ENCODE measurements at places on chromosomes 5 and 9.

DNA sequence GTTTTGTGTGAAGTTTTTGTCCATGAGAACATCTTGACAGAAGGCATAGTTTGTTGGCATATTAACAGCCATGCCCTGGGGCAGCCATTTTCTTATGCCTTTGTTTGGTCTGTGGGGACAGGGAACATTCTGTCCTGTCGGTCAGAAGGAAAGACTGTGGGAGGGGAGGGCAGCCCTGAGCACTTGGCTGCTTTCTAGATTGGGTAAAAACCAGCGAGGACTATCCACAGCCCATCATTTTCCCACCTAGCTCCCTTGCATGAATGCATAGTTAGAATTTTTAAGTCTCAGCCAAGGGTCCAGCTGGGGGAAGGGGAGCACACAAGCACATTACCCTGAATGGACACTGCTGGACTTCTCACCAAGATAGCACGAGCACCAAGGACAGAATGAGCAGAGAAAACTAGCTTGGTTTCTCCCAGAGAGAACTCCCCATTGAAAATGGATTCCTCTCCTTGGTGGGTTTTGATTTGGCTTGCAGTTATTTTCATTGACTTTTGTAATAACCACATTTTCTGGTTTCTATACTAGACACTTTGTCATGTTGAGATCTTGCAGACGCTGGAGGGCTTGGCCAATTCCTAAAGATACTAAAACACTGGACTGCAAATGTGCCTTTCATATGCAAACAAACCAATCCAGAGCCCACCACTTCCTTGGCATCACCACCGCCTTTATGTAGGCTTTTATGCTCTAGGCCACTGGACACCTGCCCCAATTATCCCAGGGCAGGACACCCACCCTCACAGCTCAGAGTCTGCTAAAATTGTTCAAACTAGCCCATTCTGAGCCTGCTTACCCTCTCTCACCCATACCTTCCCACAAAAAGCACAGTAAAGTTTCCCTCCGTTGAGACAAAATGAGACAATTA, 129.9 kb downstream of the BOD1 start:
- DNase-seq = no peak

DNA sequence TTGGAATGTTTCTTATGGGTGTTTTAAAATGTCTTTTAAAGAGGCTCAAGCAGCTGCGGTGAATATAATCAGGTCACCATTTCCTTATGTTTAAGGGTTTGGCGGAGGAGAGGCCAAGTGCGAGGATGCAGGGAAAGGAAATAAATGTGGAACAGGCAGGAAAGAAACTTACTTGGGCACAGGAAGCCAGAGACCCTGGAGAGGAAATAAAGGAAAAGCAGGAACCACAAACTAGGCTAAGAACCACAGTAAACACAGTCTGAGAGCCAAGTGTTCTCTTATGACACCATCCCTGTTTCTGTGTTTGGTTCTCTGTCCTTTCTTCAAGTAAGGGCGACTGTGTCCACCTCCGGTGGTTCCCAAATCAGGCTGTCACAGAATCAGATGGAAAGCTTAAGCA, 166.5 kb downstream of the C9orf152 start:
- DNase-seq = no peak

DNA sequence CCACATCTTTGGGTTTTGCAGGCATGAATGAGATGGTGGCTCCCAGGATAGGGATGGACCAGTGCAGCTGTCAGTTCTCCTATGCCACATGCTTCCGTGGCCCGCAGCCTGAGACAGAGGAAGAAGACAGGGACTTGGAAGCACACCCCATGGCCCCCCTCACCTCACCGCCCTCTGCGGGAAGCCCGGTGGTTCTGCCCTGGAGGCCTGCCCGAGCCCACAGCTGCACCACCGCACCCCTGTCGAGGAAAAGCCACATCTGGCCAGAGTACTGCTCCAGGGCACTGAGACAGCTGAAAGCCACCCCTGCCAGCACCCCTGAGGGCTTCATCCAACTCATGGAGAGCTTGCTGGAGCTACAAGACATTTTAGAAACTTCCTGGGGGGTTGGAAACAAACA, 7.6 kb upstream of the TRMT10B start:
- DNase-seq = no peak

- no peak for DNase-seq
Measured at GRCh38 chr5:179187229-179187678, 127.1 kb downstream of the ZNF354C start.

DNA sequence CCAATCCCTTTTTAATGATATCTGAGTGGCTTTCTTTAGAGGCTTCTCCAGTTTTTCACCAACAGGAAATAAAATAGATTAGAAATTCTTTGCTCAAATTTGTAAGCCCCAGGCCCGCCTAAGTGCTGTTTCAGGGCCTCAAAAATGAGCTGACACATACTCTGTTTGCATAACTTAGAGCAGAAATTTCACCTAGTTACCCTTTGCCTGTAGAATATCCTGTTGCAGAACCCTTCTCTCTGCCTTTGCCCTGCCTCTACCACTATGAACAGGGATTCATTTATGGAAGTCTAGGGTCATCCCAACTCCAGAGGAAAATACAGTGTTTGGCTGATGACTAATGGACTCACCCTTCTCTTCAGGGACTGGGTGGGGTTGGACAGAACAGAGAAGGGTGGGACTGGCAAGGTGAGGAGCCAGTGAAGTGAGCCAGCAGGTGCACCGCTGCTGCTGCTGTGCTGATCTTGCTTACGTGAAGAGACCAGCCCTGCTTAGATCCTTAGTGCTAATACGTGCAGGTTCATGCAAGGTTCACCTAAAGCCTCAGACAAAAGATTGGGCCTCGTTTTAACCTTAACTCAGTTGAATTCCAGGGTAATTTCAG, 22.8 kb downstream of the OSTF1 start:
- DNase-seq = no peak

DNA sequence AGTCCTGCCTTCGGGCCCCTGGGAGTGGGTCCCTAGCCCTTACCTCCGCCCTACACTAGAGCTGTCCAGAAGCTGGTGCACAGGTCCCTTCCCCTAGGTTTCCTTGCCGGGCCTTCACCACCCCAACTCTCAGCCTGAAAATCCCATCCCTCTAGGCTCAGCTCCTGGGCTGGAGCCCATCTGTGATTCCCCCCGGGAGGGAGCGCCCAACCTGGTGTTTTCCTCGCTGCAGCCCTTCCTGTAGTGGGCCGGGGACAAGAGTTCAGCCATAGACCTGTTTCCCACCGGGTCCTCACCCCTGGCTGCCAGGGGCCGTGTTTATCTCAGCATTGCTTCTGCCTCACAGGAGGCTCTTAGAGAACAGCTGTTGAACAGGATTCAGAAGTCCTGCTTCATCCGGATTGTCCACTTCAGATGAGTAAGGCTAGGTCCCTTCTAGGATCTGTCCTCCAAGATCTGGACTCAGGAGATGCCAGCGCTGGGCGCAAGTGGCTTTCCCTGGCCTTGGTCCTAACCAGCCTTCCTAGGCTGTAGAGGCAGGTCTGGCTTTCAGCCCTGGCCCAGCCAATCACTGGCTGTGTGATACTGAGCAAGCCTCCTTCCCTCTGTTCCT, 965 bp downstream of the GLIPR2 start:
- DNase-seq = no peak

DNA sequence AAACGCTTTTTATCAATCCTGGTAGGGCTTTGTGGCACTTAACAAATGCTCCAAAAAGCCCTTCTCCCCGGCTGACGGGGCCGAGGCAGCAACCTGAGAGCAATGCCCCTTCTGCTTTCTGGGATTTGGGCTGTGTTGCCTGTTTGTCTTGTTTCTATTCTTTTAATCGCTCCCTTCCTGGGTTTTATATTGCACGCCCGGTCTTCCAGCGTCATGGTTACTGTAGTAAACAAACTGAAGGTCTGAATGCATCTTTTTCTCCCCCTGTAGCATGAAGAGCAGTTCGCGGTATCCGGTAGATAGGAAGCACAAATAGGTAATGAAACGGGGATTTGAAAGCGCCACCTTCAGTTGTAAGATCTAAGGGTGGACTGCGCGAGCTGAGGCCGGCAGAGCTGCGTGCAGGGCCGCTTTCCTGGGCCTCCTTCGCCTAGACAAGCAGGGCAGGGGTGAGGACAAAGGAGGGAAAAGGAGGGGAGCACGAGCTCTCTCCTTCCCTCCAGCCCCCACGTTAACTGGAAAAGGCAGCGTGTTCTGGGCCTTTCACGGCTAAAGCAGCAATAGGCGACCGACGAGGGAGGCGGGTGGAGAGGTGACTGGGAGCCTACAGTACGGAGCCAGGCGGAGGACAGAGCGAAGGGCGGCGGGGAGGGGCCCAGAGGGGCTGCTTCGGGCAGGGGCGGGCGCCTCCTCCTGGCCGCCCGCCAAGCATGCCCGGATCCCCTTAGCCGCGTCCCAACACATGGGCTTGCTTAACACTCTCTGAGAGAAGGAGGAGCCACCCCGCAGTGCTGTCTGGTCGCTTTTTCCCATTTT, 49.3 kb upstream of the ZNF366 start:
- no peak for DNase-seq

DNA sequence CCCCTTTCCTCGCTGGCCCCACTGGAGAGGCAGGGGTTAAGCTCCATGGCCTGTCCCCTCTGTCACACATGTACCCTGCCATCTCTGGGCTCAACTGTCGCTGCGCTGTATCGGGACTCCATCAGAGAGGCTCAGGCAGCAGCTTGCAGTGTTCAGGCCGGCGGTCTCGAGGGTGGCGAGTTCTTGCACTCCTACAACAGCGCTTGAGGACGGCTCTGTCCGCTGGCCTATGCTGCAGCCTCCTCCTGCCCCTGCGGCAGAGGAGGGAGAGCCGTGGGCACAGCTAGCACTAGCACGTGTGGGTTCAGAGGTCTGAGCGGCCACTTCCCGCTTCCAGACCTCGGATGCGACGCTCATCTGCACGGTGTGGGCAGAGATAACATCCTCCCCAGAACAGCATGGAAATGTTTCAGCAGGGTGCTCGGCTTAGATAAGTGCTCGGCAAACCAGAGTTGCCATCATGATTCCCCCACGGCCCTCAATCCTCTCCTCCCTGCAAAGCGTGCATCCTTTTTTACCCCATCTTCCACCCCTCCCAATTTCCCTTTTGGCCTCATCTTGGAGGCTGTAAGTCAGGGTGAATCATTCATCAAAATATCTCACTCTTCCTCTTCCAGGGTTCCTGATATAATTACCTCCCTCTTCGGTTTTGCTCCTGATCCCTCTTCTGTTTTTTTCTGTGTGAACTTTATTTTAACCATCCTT, 41.9 kb upstream of the FUBP3 start:
- peak; percentile 88 for DNase-seq

GRCh38 chr9:95435074-95435728, 81.6 kb downstream of the PTCH1 start:
- no peak for DNase-seq

DNA sequence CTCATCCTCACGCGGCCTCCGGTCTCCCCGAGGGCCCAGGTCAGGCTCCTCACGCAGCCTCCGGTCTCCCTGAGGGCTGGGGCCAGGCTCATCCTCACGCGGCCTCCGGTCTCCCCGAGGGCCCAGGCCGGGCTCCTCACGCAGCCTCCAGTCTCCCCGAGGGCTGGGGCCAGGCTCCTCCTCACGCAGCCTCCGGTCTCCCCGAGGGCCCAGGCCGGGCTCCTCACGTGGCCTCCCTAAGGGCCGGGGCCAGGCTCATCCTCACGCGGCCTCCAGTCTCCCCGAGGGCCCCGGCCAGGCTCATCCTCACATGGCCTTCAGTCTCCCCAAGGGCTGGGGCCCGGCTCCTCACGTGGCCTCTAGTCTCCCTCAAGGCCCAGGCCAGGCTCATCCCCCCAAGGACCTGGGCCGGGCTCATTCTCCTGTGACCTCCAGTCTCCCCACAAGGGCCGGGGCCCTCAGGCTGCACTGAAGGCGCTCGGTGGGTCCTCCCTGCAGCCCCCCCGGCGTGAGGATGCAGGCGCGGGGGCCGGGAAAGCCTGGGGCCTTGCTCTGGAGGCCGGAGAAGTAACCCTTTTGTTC, 51.2 kb upstream of the FCN2 start:
- DNase-seq = no peak

DNA sequence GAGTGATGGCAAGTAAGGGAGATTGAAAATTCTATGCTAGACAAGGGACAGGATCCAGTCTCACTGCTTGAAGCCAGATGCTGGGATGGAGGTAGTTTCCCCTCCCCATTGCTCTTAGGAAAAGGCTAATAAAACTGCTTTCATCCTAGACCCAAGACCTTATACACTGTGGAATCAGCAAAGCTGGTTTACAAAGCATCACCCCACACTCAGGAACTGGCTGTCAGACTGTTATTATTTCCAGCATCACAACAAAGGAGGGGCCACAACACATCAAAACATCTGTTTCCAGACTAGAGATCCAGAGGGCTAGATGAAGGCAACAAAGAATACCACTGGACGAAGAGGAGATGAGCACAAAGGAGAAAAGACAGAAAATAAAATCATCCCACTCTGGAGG, 364.6 kb upstream of the PTGER4 start:
- DNase-seq = no peak

DNA sequence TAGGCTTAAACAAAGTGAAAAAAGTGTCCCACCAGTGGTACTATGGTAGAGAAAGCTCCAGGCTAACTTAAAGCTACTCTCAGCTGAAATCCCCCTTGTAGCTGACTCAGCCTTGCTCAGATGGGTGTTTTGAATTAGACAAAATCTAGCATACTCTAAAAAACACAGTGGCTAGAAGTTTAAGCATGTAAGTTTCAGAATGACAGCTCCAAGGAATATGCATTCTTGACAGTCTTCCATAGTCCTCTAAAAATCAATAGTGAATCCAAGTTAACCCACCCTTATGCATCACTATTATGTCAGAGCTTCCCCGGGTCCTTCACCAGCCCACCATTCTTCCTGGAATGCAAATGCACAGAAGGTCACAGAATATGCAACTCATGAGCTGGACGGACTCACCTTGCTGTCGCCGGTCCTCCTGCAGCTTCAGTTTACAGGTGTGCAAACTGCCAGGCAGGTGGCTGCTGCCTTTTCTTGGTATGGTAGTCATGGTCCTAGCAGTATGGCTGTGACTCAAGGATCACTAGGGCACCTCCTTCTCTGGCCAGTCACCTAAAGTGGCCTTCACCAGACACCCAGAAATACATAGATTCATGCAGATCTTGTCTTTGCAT, 668 bp downstream of the RANBP3L start:
- no peak for DNase-seq

DNA sequence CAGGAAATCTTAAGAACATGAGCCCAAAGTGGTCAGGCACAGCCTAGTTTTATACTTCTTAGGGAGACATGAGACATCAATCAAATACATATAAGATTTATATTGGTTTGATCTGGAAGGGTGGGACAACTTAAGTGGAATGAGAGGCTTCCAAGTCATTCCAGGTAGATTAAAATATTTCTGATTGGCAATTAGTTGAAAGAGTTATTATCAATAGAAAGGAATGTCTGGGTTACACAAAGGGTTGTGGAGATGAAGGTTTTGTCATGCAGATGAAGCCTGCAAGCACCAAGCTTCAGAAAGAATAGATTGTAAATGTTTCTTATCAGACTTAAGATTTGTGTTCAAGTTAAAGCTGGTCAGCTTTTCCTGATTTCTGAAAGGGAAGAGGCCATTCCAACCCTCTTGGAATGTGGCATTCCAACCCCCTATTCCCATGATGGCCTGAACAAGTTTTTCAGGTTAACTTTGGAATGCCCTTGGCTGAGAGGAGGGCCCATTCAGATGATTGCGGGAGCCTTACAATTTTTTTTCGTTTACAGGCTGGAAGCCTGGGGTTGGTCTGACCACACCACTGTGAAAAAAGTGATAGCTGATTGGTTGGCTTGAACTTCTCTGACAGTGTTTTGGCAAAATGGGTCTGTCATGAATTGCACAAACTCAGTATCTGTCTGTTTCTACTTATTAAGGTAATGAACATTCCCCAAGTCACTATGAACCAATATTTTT, 245.6 kb upstream of the RAI14 start:
- no peak for DNase-seq
